Fibroblast of skin of left quadriceps (primary cell): ENCODE measurements at places on chromosomes 7 and 10.

DNA sequence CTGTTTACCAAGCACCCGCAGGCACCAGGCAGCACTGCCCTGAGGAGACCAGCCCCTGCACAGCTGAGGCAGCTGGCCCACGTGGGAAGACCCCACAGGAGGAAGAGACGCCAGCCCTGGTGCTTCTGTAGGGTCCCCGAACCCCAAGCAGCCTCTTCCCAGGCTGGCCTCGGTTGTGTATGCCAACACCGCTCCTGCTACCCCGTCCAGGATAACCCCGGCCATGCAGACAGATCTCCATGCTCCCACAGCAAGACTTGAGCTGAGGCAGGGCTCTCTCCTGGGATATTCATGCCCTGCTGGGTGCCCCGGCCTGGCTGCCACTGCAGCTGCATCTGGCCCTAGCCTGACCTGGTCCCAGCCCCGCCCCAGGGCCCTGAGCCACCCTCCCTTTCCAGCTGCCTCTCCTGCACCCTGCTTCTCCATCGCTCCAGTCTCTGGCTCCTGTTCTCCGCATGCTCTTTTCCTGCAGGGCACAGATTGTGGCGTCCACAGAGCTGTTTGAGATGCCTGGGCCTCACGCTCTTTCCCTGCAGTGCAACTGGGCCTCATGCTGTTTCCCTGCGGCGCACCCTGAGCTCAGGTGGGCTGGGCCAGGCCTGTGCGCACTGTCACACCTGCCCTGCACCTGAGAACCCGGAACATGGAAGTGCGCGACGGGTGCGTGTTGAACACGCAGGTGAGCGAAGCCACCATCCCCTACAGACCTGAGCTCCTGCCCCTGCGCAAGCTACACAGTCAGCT is 236.2 kb downstream of the ELFN1 start:
- DNase-seq = no peak

DNA sequence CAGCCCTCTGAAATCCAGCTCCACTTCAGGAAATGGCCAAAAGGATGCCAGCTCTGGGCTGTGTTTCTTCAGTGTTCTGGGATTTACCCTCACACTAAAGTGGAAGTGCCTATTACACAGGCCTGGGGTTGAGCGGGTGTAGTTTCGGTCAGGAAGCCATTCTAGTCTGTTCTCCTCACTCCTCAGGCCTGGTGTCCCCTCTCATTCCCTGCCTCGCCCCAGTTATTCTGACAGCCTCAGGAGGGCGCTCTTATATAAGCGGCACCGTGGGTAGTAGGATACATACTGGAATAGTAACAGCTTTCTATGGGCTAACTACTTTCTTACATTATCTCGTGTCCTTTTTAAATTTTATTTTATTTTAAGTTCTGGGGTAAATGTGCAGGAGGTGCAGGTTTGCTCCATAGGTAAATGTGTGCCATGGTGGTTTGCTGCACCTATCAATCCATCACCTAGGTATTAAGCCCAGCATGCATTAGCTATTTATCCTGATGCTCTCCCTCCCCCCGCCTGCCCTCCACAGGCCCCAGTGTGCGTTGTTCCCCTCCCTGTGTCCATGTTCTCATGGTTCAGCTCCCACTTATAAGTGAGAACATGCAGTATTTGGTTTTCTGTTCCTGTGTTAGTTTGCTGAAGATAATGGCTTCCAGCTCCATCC is 12.2 kb upstream of the LGI1 start:
- no peak for DNase-seq

DNA sequence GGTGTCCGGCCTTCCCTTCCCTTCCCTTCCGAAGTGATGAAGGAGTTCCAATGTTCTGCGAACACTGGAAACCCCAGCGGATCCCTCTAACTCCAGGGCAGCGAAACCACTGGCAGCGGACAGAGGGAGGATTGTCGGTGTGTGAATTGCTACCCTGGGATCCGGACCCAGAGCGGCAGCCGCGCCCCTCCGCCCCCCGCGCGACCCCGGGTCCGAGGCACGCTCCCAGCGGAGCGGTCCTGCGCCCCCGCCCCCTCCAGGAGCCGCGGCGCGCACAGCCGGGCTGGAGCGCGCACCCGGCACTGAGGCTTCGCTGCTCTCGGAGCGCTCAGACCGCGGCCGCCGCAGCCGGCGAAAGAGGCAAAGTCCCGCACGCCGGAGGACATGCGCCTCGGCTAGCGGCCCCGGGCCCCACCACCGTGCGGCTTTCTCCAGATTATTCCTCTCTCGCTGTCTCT is at the start of gene PTPRZ1:
TSS of gene PTPRZ1 (plus strand) at position 331 of the 458 bp plus-strand sequence. CDS start 339 bp downstream, outside the sequence.
- no peak for DNase-seq

- DNase-seq = no peak
Measured at GRCh38 chr10:70430493-70431445, 10.7 kb downstream of the NODAL start.

DNA sequence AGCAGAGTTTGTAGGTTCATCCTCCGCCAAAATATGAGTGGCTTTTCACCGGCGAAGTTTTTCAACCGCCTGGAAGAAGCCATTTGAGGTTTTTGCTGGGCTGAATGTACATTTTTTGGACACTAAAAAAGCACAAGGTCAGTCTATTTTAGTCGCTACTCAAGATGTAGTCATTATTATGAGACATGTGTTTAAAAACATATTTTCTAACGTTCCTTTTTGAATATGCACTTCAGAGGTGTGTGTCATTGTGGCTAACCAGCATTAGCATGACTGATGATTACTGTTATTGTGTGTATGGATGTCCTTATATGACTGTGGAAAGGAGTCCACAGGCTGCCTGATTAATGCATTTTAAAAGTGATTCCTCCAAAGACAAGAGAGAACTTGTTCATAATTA is 605.4 kb downstream of the INHBA start:
- DNase-seq = peak; percentile 80

GRCh38 chr10:97713339-97713825 is at the start of gene MARVELD1:
MARVELD1 (plus strand) TSS chr10:97713730; CDS start chr10:97713877, 147 bp downstream.
- DNase-seq = peak; percentile 74

GRCh38 chr7:81014266-81014665 is 95.4 kb upstream of the SEMA3C start:
- DNase-seq = peak; percentile 16

DNA sequence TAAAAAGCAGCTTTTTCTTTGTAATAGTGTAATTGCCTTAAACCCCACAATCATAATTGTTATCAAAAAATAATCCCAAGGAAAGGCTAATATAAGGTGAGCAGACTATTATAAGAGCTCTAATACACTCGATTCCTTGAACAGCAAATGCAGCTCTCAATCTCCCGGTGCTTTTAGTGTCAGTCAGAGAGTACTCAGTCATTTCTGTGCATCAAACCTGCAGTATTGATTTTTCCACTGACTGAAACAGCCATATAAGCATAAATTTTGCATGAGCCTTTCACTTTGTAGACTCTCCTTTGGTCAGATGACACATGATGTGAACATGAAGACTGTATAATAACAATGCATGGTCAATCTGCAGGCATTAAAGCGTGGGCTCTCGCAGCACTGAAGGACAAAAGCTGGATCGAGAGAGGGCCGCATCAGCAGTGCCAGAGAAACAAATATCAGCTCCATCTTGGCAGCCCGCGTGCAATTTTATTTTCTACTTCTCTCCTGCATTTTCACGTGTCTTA is 272.0 kb downstream of the POU6F2 start:
- no peak for DNase-seq

DNA sequence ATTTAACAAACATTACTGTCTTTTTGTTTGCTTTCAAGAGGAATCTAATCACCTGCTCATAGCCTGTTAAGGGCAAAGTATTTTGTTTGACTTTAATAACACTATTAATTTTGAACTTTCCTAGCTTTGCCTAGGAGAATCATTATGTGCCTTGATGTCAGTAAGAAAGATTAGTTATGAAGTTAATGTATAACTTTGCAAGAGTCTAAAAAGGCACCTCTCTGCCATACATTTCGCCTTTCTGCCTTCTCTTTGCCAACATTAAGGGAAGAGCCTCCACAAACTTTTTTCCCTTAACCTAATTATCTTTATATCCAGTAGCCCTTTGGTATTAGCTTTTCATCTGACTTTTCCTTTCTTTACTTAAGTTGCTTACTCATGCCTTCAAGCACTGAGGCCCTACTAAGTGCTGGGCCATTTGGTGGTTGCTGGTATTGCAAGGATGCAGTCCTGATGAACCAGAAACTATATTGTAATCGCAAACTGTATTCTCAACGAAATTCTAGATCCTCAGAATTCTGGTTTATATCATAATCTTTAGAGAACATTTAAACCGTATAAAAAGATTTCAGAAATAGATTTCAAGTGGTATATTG is 108.5 kb downstream of the SND1 start:
- no peak for DNase-seq

DNA sequence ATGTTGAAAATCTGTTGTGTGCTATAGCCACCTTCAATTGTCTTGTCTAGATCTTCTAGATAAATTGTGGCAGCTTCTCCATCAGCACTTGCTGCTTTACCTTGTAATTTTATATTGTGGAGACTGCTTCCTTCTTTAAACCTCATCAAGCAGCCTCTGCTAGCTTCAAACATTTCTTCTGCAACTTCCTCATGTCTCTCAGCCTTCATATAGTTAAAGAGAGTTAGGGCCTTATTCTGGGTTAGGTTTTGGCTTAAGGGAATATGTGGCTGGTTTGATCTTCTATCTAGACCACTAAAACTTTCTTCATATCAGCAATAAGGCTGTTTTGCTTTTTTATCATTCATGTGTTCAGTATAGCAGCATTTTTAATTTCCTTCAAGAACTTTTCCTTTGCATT is 128.2 kb downstream of the ADAM22 start:
- DNase-seq = no peak

GRCh38 chr7:51217804-51218203 is 98.8 kb downstream of the COBL start:
- no peak for DNase-seq

DNA sequence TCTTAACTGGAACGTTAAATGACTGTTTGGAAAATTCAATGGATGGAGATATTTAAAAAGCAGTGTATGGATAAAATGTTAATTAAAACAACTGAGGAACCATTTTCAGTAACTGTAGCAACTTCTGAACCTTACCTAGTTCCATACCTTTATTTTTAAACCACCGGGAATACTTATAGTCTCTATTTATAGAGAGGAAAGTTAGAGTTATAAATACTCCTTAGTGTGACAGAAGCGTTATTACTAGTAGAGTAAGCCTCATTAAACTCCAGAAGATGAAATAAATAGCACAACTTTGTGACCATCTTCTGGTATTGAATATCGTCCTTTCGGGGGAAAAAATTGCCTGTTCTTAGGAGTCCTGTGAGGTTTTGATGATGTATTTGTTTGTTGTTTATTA is 114.9 kb downstream of the LCOR start:
- no peak for DNase-seq

- no peak for DNase-seq
Measured at GRCh38 chr10:88291289-88292184, 291.6 kb downstream of the RNLS start.

DNA sequence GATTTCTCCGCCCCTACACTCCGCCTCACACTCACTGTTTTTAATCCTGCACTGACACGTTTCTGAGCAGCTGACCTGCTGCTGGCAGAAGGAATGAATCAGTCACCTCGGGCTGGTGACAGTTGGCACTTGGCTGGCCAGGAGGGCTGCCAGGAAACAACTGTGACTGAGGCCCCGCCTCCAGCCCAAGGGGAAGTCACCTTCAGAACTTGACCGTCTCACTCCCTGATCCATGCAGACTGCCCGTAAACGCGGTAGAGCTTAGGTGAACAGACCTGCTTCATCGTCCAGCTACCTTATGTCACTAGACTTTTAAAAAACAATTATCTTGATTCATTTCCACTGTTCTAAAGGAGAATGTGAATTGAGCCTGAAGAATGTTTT is 107.5 kb downstream of the DOCK1 start:
- no peak for DNase-seq

- no peak for DNase-seq
Measured at GRCh38 chr10:84660450-84661159, 332.2 kb downstream of the CCSER2 start.

DNA sequence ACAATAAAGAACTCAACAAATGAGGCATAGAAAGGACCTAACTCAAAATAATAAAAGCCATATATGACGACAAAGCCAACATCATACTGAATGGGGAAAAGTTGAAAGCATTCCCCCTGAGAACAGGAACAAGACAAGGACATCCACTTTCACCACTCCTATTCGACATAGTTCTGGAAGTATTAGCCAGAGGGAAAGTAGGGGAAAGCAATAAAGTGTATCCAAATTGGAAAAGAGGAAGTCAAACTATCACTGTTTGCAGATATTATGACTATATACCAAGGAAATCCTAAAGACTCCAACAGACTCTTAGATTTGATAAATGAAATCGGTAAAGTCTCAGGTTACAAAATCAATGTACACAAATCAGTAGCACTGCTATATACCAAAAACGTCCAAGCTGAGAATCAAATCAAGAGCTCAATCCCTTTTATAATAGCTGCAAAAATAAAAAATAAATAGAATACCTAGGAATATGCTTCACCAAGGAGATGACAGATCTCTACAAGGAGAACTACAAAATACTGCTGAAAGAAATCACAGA is 4.8 kb downstream of the ANXA7 start:
- DNase-seq = no peak

DNA sequence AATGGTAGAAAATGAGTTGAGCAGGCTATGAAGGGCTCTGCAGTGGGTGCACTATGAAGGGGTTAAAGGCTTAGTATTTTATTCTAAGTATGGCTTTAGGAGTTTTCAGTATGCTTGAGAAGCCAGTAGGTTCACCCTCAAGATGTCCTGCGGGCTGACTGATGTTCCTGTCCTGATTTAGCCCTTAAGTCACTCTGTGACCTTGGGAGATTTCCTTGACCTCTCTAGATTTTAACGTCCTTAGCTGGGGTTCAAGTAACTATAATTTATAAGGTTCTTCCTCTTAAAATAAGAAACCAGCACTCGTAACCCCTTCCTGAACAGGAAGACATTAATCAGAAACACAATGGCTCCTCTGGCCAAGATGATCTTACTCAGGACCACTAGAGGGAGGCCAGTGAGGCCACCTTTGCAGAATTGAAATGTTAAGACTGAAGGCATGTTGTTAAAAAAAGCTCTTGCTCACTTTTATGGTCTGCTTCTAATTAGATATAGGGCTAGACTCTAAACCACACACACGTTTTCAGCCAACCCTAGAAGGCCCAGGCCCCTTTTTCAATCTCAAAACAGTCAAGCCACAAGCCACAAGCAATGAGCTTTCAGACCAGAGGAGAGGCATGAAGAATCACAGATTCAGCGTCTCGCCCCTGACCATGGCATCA is 41.9 kb downstream of the CDK1 start:
- DNase-seq = peak; percentile 90

- DNase-seq = no peak
Measured at GRCh38 chr10:77338143-77338542, 299.5 kb downstream of the KCNMA1 start.

GRCh38 chr10:95247881-95248583 is 42.8 kb downstream of the PDLIM1 start:
- DNase-seq = no peak

GRCh38 chr7:111763221-111763801 is 201.0 kb upstream of the IMMP2L start:
- DNase-seq = peak; percentile 33
